Bronchial smooth muscle cell (primary cell): ENCODE measurements at places on chromosomes 5 and 9. TPM values are rescaled to one million over a fixed set of nuclear protein-coding genes. Genes with fewer than 3 reads are reported as not detected.

Gene PCDHB16
- 0.16 and 2.1 TPM in 2 replicates for total RNA-seq

Gene LRRC70
- 0.26 and 0.79 TPM in 2 replicates for total RNA-seq

Gene EIF4E1B
- 0.26 TPM in 1 of 2 replicates, not detected in the other for total RNA-seq

Gene TRPM6
- total RNA-seq, result under 0.01 TPM in 2 replicates

Gene PLCXD3
- under 0.01 TPM in 2 replicates for total RNA-seq

Gene FREM1
- total RNA-seq, result 0.16 TPM in 1 of 2 replicates, not detected in the other

Gene FAM174A
- total RNA-seq, result 11.8 and 15.0 TPM in 2 replicates

Gene SPATA31A3
- not detected in 2 replicates for total RNA-seq

Gene CCIN
- total RNA-seq, result 0.79 and 2.8 TPM in 2 replicates

Gene SLC1A3
- 1.7 and 3.0 TPM in 2 replicates for total RNA-seq

Gene BTNL9
- total RNA-seq, result not detected in 2 replicates

Gene BTNL3
- total RNA-seq, result not detected in 2 replicates

Gene AK1
- total RNA-seq, result 45.9 and 81.7 TPM in 2 replicates

Gene ABLIM3
- total RNA-seq, result 23.6 and 24.9 TPM in 2 replicates

Gene GPR151
- not detected in 2 replicates for total RNA-seq

Gene CRHBP
- 0.26 and 0.63 TPM in 2 replicates for total RNA-seq

Gene GABRA1
- not detected in 2 replicates for total RNA-seq

Gene ELOVL7
- under 0.01 and 0.09 TPM in 2 replicates for total RNA-seq

Gene SLCO6A1
- not detected in 2 replicates for total RNA-seq

Gene ARHGEF37
- 1.3 and 1.8 TPM in 2 replicates for total RNA-seq

Gene HEMGN
- total RNA-seq, result not detected in 2 replicates

Gene INSL6
- not detected in 2 replicates for total RNA-seq

Gene SPATA9
- 0.43 and 0.47 TPM in 2 replicates for total RNA-seq

Gene KIAA0825
- total RNA-seq, result 2.7 and 5.2 TPM in 2 replicates
